ENCODE measurements at places on chromosomes 1 and 21. TPM values are rescaled to one million over a fixed set of nuclear protein-coding genes. Genes with fewer than 3 reads are reported as not detected.
A peak's percentile ranks its signal among the peaks of the same experiment; 100 is the strongest.

CFHR5 gene
- total RNA-seq, result not detected

AKR1A1 gene
- 84.3 TPM for total RNA-seq

PDIK1L gene
- 20.1 TPM for total RNA-seq

BCL2L15 gene
- 1.3 TPM for total RNA-seq

CCDC30 gene
- 7.0 TPM for total RNA-seq

KPRP gene
- not detected for total RNA-seq

KRTAP13-2 gene
- not detected for total RNA-seq

DNA sequence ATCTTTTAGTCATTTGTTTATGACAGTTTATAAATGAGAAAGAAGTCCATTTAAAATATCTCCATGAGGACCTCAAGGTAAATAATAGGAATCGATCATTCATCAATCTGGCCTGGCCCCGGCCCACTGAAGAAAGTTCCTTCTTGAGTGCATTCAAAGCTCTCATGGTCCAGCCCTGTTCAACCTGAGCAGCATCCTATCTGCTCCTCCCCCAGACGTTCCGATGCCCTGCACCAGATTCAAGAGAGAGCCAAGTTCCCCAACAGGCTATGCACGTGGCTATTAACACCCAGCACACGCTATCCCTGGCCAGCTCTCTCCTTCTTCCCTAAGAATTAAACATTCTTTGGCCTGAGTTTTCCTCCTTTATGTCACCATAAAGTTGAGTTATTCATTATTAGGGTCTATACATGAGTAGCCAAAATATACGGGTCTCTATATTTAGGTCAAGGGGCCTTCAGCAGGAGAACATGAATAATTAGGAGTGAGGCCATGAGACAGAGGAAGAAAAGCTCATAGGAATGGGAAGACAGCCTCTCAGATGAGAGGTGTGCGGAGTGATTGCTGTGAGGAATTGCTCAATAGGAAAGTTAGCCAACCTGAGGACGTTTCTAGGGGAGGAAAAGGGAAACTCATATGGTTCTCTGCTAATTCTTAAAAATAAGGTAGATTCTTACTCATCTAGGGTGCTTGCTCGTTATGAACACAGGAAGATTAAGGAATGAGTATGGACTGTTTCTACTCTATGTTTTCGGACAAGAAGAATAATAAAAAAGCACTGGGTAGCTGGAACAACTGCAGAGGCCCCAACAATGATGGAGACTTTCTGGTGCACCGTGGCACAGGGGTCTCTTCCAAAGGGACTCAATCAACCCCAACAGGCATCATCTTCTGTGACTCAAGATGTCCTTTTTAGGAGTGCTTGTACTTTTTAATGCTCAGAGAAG is 23.6 kb downstream of the RUNX1 start:
- no peak for DNase-seq
- peak overlapping the region; percentile 71 for H3K27ac ChIP-seq
- H3K36me3 ChIP-seq, result no peaks in the 10 kb centered on the region
- no peaks in the 10 kb centered on the region for H3K27me3 ChIP-seq

GRCh38 chr1:171139890-171140289 is 45.2 kb upstream of the FMO2 start:
- no peaks in the 10 kb centered on the region for H3K27me3 ChIP-seq
- no peaks in the 10 kb centered on the region for H3K36me3 ChIP-seq
- no peak for DNase-seq
- no peak overlapping the region for H3K27ac ChIP-seq

- H3K27ac ChIP-seq, result no peak overlapping the region
- no peaks in the 10 kb centered on the region for H3K36me3 ChIP-seq
- no peak overlapping the region for H3K4me3 ChIP-seq
Observed at GRCh38 chr1:8004113-8004802, 21.9 kb downstream of the ERRFI1 start.

DNA sequence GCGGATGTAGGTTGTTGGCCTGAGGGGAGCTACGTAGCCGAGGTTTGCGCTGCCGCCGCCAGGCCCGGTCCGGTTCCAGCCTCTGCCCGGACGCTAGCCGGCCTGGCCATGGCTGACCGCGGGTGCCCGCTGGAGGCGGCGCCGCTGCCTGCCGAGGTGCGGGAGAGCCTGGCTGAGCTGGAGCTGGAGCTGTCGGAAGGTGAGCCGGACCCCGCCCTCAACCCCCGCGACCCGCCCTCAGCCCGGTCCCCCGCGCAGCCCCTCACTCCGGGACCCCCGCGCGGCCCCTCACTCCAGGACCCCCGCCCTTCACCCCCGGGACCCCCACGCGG is 299 bp downstream of the DIP2A start:
- H3K4me1 ChIP-seq, result peaks cover 42% of the 10 kb centered on the region
- H3K4me3 ChIP-seq, result peak overlapping the region; percentile 66
- no peak for DNase-seq
- peak overlapping the region; percentile 72 for H3K27ac ChIP-seq

GRCh38 chr1:209647156-209647555 is 5.1 kb downstream of the LAMB3 start:
- H3K4me3 ChIP-seq, result no peak overlapping the region
- no peaks in the 10 kb centered on the region for H3K36me3 ChIP-seq
- H3K27ac ChIP-seq, result no peak overlapping the region
- no peaks in the 10 kb centered on the region for H3K27me3 ChIP-seq

DNA sequence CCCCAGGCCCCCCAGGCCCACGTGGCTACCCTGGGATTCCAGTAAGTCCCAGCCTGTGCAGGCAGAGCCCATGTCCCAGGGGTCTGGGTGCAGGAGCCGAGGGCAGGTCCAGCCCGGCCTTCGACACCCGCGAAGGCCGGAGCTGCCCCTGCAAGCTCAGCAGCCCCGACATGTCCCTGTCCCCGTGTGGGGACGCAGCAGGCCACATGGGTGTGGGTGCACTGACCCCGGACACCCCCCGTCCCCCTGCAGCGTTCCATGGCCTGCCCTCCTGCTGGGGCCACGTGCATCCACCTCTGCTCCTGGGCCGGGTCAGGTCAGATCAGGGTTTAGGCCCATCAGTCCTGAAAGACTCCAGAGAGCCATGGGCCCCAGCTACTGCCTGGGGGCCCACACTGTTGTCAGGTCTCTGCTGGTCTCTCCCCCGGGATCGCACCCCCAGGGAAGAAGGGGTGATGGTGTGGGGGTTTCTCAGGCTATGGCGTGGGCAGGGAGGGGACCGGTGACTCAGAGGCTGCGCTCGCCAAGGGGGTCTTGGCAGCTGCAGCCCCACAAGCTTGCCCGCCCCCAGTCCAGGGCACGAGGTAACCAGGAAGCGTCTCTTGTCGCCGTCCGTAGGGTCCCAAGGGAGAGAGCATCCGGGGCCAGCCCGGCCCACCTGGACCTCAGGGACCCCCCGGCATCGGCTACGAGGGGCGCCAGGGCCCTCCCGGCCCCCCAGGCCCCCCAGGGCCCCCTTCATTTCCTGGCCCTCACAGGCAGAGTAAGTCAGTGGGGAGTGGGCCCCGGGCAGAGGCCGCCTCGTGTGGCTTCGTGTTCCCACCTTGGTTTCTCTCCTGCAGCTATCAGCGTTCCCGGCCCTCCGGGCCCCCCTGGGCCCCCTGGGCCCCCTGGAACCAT is 37.5 kb downstream of the SLC19A1 start:
- H3K36me3 ChIP-seq, result no peaks in the 10 kb centered on the region
- no peak for DNase-seq
- H3K4me1 ChIP-seq, result no peaks in the 10 kb centered on the region
- no peak overlapping the region for H3K4me3 ChIP-seq
- H3K27me3 ChIP-seq, result no peaks in the 10 kb centered on the region
- H3K27ac ChIP-seq, result no peak overlapping the region

GRCh38 chr1:119653839-119654170 is 5.7 kb upstream of the ZNF697 start:
- H3K36me3 ChIP-seq, result no peaks in the 10 kb centered on the region
- no peaks in the 10 kb centered on the region for H3K4me1 ChIP-seq
- peaks cover 4% of the 10 kb centered on the region for H3K27me3 ChIP-seq
- no peak overlapping the region for H3K4me3 ChIP-seq

DNA sequence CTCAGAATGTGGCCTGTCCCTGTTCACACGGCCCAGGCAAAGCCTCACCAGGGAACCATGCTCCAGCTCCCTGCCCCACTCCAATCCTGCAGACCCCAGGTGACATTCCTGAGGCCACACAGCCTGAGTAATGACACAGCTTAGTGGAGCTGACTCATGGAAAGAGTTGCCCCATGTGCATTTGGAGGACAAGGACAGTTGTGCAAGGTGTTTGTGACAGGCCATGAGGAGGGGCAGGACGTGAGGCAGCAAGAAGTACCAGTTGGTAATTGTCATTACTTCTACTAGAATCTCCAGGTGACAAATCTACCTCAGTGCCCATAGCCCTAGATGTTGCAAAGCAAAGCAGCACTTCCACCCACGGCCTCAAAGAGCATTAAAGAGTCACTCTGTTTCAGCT is 15.2 kb downstream of the PRR9 start:
- no peaks in the 10 kb centered on the region for H3K36me3 ChIP-seq
- no peak overlapping the region for H3K27ac ChIP-seq
- H3K27me3 ChIP-seq, result peaks cover 3% of the 10 kb centered on the region

GRCh38 chr1:162145280-162145965 is 75.9 kb downstream of the NOS1AP start:
- no peak for DNase-seq
- H3K27me3 ChIP-seq, result no peaks in the 10 kb centered on the region
- H3K4me3 ChIP-seq, result no peak overlapping the region

- no peaks in the 10 kb centered on the region for H3K27me3 ChIP-seq
- no peaks in the 10 kb centered on the region for H3K36me3 ChIP-seq
- no peaks in the 10 kb centered on the region for H3K4me1 ChIP-seq
- H3K4me3 ChIP-seq, result no peak overlapping the region
- H3K27ac ChIP-seq, result no peak overlapping the region
Observed at GRCh38 chr1:15299179-15299578, 52.2 kb downstream of the FHAD1 start.

DNA sequence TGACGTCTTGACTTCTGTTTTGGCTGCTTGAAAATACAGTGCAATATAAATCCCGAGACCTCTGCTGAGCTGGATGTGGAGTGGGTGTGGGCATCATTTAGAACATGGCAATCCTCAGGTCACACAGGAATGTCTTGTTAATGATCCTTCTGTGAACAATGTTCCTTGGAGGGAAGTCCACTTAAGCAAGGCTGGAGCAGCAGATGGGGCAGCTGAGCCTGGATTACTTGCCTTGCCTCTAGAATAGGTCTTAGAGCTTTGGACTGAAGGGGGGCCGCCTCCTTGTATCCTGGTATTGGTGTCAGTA is 926 bp upstream of the SCMH1 start:
- H3K36me3 ChIP-seq, result no peaks in the 10 kb centered on the region
- no peak overlapping the region for H3K4me3 ChIP-seq
- no peak for DNase-seq
- H3K4me1 ChIP-seq, result peaks cover 20% of the 10 kb centered on the region
- H3K27ac ChIP-seq, result no peak overlapping the region
- H3K27me3 ChIP-seq, result no peaks in the 10 kb centered on the region

GRCh38 chr21:25115021-25115420 is 492.3 kb downstream of the MRPL39 start:
- no peak for DNase-seq
- H3K4me3 ChIP-seq, result no peak overlapping the region
- H3K4me1 ChIP-seq, result no peaks in the 10 kb centered on the region

- no peak for DNase-seq
- H3K4me1 ChIP-seq, result no peaks in the 10 kb centered on the region
- H3K27ac ChIP-seq, result no peak overlapping the region
- no peaks in the 10 kb centered on the region for H3K36me3 ChIP-seq
- no peak overlapping the region for H3K4me3 ChIP-seq
- H3K27me3 ChIP-seq, result peaks cover 4% of the 10 kb centered on the region
Observed at GRCh38 chr1:85314726-85315125, 38.3 kb upstream of the BCL10 start.

DNA sequence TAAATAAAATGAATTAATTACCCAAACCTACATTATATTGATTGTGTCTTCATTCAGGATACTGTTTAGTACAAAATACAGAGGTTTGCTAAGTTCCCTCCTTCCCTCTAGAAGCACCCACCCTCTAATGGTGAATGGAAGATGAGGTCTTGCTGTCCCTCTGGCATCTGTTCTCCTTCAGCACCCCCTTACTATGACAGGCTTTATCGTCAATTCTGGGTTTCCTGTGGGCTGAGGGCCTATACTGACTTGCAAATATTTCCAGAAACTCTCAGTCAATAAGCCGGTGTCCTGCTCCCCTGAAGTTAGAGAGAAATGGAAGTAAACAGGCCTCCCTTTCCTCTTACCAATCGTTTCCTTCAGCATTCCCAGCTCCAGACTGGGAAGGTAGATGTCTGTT is 13.2 kb downstream of the LAX1 start:
- DNase-seq, result no peak
- no peak overlapping the region for H3K27ac ChIP-seq
- H3K36me3 ChIP-seq, result peaks cover 22% of the 10 kb centered on the region
- no peaks in the 10 kb centered on the region for H3K4me1 ChIP-seq

- no peaks in the 10 kb centered on the region for H3K4me1 ChIP-seq
- no peaks in the 10 kb centered on the region for H3K36me3 ChIP-seq
- no peak overlapping the region for H3K4me3 ChIP-seq
- no peak overlapping the region for H3K27ac ChIP-seq
- no peak for DNase-seq
Observed at GRCh38 chr1:111535256-111536191, 32.1 kb upstream of the ADORA3 start.

DNA sequence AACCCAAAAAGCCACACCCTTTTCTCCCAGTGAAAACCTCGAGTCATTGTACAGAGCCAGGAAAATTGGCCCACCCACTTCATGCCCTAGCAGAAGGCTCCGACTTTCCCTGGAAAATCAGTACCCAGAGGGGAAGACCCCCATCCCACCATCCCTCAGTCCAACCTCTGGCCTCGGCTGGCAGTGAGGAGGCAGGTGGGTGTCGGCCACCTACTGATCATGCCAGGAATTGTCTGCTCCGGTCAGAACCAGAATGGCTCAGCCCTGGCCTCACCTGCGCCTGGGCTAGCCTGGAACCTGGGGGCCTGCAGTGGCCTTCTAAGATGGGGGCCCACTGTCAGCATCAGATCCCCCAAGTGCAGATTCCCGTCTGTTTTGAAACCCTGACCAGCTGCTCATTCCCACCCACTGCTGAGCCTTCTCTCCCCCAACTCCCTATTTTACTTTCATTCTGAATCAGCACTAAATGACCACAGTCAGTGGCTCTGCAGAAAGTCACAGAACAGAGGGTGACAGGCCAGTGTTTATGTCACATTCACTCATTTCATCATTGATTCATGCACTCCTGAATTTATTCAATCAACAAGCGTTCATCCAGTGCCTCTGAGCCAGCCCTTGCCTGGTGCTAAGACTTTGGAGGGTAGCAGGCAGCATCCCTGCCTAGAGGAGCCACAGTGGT is 3.0 kb upstream of the S100A9 start:
- H3K27me3 ChIP-seq, result no peaks in the 10 kb centered on the region
- peaks cover 18% of the 10 kb centered on the region for H3K4me1 ChIP-seq
- DNase-seq, result no peak
- H3K36me3 ChIP-seq, result no peaks in the 10 kb centered on the region
- no peak overlapping the region for H3K4me3 ChIP-seq

- DNase-seq, result peak; percentile 27
- H3K36me3 ChIP-seq, result no peaks in the 10 kb centered on the region
- peaks cover 57% of the 10 kb centered on the region for H3K27me3 ChIP-seq
- H3K4me3 ChIP-seq, result peak overlapping the region; percentile 59
- no peak overlapping the region for H3K27ac ChIP-seq
Observed at GRCh38 chr1:152110365-152110859, 4.8 kb downstream of the TCHH start.
